Epithelial cell of umbilical artery (primary cell): ENCODE measurements at places on chromosomes 4 and X. TPM values are rescaled to one million over a fixed set of nuclear protein-coding genes. Genes with fewer than 3 reads are reported as not detected.

The PLAC8 gene
- under 0.01 TPM in 1 of 2 replicates, not detected in the other for total RNA-seq

The GRID2 gene
- not detected in 2 replicates for total RNA-seq

The PAGE2 gene
- not detected in 2 replicates for total RNA-seq

The LDOC1 gene
- 3.0 and 3.6 TPM in 2 replicates for total RNA-seq

The ZMYM3 gene
- 7.6 and 10.7 TPM in 2 replicates for total RNA-seq
